ENCODE measurements at places on chromosomes 2 and 18. TPM values are rescaled to one million over a fixed set of nuclear protein-coding genes. Genes with fewer than 3 reads are reported as not detected.

DNA sequence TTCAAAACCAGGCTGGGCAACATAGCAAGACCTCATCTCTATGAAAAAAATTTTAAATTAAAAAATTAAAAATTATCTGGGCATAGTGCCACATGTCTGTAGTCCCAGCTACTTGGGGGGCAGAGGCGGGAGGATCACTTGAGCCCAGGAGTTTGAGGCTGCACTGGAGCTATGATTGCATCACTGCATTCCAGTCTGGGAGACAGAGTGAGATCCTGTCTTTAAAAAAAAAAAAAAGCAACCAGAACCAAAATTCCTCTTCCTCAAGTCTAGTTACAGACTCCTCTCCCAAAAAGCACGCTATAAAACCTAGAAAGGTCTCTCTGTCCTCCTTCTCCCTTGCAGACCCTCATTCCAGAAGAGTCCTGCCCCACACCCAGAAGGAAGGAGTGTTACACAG is 23.9 kb downstream of the TNFAIP6 start:
- no peak for DNase-seq

DNA sequence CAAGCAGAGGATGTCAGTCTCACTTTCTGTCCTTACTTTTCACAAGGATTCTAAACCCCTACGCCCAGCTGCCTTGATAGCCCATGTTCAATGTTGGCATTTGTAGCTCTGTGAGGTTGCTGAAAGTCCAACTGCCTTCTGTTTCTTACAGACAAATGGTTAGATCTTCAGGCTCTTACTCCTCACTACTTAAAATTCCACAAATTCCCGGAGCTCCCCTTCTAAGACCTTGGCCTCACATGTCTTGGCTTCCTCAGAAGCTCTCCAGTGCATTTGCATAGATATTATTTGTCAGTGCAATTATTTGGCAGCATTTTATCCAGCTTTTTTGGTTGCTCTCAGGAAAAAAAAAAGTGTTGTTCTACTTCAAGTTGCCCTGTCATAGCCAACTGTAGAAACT is 453.7 kb upstream of the CELF4 start:
- DNase-seq: no peak

- no peak for DNase-seq
Observed at GRCh38 chr2:52391621-52392020, 1359.7 kb upstream of the NRXN1 start.

GRCh38 chr18:31686986-31687928 is 2.9 kb upstream of the B4GALT6 start:
- DNase-seq: no peak

GRCh38 chr2:137675584-137676327 is 288.5 kb upstream of the HNMT start:
- no peak for DNase-seq

DNA sequence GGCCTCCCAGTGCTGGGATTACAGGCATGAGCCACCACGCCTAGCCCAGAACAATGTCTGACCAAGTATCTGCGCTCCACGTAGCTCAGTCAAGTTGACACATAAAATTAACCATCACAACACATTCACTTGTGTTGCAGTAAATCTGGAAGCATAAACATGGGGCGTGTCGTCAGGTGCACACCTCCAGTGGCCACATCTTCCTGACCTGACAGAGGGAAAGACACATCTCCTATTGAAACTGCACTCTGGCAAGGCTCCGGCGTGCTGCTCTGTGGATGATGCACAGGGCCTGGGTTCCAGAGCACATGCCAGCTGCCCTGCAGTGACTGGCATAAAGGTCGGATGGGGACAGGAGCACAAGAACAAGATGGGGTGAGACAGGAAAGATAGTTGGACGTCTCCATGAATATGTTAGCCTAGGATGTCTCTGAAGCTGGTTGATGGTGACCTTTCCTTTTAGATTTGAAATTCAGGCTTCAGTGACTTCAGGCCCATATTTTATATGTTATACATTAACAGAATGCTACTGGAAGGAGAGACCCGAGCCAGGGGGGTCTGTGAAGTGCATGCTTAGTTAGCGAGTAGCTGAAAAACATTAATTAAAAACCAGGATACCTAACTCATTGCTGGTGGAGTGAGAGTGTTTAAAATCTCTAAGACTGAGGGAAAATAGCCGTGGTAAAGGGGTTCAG is 10.9 kb downstream of the IMPA2 start:
- DNase-seq: no peak

DNA sequence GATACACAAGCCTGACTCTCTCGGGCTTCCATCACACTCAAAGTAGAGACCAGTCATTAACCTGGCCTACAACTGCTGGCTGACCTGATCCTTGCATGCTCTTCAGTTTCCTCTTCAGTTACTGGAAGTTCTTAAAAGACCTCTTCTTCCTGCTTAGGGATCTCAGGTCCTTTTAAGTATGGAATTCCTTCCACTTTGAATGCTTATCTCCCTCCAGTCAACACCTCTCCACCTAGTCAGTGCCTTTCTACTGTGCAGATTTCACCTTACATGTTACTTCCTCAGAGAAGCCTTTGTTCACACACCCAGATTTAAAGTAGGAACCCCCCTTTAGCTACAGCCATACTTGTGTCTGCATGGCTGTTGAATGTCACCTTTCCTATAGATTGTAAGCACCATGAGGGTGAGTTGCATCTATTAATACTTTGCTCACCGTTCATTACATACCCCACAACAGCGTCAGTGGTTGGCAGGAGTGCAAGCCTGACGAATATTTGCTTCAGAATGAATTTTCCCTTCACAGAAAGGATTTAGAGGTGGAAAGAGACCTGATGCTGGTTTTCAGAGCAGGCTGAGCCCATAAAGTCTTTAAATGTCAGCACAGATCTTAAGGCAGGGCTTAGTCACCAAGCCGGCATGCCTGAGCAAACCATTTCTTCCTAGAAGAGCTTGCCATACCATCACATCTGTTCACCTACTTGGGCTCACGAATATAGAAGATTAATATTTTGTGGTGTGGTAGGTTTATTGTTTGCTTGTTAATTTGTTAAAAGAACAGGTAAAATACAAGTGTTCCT is 90.1 kb downstream of the ACVR1 start:
- no peak for DNase-seq

DNA sequence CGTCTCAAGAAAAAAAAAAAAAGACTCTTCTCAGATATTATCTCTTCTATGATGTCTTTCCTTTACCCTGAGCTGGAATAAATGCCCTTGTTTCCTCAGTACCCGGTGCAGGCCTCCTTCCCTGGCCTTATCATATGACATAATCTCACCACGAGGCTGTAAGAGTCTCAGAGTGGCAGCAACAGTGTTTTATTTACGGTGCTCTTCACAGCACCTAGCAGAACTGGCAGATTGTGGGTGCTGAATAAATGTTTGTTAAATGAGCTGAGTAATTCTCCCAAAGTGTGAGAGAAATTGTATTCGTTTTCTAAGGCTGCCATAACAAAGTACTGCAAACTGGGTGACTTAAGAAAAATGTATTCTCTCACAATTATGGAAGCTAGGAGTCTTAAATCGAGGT is 82.8 kb upstream of the CD28 start:
- DNase-seq: no peak

DNA sequence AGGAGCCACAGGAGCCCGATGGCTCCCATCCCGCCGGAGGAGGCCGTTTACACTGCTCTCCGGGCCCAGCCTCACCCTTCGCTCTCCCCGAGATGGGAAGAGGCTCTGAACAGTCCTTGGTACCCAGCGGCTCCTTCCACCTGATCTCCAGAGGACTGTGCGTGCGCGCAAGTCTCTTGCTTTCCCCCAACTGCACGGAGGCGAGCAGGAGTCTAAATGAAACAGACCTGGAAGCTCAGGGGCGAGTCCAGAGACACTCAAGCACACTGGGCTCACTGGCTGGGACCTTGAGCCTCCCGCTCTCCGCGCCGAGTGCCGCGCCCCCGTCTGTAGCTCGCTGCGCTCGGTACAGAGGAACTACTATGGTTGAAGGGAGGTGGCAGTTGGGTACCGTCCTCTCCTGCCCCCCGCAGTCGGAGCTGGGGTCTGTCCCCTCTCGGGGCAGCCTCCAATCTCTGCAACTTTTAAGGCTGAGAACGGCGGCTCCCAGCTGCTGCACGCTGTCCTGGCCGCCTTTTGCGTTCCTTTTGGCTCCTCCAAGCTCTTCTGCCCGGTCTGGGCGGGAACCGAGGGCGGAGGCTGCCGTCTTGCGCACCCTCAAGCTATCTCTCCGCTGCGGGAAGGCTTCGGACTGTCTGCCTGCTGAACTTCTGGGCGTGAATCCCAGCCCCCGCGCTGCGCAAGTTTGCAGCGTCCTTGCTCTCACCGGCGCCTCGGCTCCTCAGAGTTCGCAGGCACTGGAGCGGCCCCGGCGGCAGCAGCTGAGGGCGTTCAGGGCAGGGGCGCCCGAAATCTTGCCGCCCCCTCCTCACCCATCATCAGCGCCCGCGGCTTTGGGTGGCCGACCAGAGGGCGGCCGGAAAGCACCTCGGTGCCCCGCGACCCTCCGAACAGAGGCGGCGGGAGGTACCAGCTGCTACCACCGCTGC is 491 bp downstream of the ALK start:
- no peak for DNase-seq

DNA sequence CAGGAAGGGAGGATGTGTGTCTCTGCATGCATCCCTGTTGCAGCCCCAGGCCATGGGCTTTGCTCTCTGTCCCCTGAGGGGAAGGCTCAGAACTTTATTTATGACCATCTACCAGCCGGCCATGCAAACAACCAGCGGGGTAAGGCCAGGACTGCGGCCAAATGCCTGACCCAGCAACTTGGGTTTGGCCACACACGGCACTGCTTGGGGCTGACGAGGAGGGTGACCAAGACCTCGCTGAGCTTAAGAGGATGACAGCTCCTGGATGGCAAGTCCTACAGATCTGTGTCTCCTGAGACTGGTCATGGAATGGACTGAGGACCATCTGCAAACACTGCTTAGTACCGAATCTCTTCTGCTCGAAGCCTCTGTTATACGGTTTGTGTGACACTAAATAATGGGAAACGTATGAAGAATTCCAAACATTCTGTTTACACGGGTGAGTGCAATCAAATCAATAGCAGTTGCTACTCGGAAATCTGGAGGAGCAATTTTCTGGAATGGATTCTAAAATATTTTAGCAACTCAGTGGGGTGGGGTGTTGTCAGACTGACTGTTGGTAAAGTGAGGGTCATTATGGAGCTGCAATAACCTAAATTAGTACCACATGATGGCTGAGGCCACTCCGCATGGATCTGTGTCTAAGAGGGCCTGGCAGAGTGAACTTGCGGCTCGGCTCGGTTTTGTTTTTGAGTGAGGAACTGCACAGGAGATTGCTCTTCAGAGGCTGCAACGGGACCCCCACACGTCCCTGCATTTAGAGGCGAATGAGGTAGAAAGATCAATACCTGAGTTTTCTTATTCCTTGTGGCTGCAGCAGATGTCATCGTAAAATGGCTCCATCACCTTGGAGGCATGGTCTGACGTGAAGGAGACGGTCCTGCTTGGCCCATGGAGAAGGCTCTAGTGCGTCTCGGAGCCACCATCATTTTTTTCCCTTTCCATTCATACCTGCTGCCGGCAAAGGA is 26.6 kb downstream of the TMEM18 start:
- DNase-seq: no peak

DNA sequence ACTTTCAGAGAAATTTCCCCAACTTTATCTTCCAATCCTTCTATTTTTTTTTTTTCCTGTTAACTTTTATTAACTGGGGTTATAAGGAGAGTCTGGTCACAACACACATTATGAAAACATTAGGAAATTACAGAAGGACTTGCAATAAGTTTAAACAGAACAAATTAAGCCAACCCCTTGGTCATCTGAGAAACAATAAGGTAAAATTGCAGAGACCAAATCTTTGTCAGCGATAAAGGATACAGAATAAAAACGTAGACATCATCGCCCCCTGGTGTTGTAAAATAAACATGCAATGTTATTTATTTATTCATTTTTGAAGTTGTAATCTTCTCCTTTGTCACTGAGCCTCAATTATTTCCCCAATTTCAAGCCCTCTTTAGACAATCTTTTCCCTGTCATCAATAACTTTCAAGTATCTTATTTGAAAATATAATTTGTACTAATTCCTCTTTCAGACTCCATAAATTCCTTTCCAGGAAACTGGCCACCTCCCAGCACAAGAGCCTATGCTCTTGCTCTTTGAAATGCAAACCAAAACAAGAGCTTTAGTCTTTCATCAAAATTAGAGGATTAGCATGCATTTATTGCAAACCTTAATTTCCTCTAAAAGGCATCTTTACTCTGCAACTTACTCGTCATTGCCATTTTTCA is 19.5 kb downstream of the G6PC2 start:
- DNase-seq: no peak

- no peak for DNase-seq
Observed at GRCh38 chr2:180048251-180048650, 41.2 kb upstream of the CWC22 start.

- DNase-seq: no peak
Observed at GRCh38 chr2:231535961-231536360, 5.7 kb upstream of the NMUR1 start.

DNA sequence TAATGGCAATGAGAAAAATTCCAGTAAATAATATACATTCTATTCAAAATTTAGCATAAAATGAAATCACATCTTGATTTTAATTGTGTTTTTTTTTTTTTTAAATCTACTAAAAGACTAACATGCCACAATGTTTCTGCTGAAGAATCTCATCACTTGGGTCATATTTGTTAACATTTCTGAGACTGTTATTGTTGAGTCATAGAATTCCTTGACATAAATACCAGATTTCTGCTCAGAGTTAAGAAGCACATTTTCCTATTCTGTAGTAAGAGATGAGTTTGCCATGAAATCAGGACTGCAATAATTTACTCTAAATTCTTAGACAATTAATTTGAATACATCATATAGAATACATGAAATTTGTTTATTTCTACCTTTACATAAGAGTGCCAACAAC is 154.9 kb upstream of the KYNU start:
- DNase-seq: no peak

The DSC2 gene
- total RNA-seq: 154 TPM

The MSH6 gene
- total RNA-seq: 24.0 TPM

The TMEM163 gene
- total RNA-seq: not detected

The PDCD1 gene
- 1.7 TPM for total RNA-seq

The CHRND gene
- not detected for total RNA-seq

The FAM110C gene
- 41.7 TPM for total RNA-seq

The PTGR3 gene
- total RNA-seq: 12.2 TPM

The CFAP65 gene
- not detected for total RNA-seq

The LTBP1 gene
- 5.5 TPM for total RNA-seq

The RFTN2 gene
- total RNA-seq: 1.4 TPM

Data from esophagus squamous epithelium (tissue), 5 donors.